OCI-M1 (cell line): ENCODE measurements at places on chromosomes 13 and 19.

GRCh38 chr13:106681997-106682396, 114.1 kb upstream of the ARGLU1 start:
- no peak for DNase-seq

DNA sequence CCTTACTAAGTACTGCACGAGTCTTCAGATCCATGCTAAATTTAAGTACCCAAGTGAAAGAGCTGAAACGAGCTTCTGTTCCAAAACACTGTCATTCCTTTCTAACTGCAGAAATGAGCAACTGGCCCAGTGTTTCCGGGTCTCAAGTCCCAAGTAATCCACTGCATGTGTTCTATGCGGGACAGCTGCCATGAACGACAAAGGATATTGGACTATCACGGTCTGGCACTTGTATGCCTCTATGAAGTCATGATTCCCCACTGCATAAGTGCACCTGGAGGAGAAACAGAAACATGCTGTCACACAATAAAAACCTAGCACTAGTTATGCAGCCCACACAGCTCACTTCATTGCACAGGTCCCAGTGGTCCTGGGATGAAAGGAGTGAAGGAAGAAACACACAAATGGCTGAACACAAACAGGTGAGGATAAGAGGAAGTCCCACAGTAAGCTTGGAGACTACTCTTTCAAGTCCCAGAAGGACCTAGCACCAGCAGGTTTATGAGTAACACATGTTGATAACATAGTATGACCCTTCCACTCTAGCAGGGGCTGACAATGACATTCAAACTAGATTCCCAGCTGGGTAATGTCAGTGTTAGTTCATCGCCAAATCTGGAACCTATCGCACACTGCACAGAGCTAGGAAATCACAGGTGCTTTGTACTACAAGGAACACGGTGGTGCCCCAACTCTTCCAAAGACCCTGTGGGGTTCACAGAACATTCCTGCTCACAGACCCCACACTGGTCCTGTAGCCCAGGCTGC, 11.3 kb downstream of the PCID2 start:
- no peak for DNase-seq

GRCh38 chr19:33747273-33747672, 49.4 kb upstream of the KCTD15 start:
- DNase-seq, result no peak

DNA sequence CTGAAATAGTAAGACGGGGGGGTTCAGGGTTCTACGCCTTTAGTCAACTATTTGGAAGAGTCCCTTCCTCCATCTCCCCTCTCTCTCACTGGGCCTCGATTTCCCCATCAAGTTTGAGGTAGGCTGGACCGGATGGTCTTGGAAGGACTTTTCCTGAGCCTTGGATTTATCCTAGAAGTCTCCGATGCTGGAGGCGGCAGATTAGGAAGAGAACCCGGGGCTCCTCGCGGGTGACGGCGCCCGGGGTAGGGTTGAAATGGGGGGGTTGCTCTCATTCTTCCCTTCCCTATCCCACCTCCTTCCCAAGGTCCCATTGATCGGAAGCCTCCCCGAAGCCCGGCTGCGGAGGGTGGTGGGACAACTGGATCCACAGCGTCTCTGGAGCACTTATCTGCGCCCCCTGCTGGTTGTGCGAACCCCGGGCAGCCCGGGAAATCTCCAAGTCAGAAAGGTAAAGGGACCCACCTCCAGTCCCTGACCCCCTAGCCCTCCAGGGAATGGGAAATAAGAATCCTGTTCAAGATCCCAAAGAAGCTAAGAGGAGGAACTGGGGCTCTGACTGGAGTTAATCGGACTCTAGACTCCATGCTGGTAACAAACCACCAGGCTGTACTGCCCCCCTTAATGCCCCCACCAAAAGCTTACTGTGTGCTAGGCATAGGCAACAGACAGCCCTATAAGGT, 781 bp downstream of the QPCTL start:
- DNase-seq, result peak; percentile 86

DNA sequence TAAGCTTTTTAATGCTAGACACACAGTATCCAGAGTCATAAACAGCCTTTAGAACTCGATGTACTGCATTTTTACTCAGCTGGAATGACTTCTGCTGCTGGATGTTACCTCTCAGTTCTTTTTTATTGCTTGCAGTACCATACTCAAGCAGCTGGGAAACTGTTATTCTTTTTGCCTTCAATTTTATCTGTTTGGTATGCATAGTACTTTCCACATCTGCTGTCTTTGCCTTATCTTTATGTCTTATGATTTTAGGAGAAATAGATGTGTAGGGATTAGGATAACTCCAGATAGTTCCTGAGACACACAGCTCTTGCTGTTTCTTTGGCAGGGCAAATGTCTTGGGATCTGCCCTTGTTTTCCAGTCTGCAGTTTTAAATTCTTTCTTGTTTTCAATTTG, 31.5 kb downstream of the TEX30 start:
- peak; percentile 76 for DNase-seq

GRCh38 chr19:12777217-12778016, 2.1 kb upstream of the HOOK2 start:
- peak; percentile 81 for DNase-seq

DNA sequence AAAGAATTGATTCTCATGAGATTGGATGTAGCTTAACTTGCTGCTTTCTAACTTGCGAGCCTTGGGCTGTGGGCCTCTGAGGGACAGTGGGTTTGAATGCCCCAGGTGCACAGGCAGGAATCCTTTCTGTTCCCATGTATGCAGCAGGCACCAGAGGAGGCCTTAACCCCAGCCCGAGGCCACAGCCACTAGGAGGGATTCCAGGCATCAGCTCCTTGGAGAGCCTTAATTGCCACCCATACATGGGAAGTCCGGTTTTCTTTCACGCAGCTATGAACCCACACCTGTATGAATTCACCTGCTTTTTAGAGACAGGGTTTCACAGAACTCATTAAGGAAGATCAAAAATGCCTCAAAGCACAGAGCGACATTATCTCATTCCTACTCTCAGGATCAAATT, 117.9 kb downstream of the CRYL1 start:
- DNase-seq, result no peak

DNA sequence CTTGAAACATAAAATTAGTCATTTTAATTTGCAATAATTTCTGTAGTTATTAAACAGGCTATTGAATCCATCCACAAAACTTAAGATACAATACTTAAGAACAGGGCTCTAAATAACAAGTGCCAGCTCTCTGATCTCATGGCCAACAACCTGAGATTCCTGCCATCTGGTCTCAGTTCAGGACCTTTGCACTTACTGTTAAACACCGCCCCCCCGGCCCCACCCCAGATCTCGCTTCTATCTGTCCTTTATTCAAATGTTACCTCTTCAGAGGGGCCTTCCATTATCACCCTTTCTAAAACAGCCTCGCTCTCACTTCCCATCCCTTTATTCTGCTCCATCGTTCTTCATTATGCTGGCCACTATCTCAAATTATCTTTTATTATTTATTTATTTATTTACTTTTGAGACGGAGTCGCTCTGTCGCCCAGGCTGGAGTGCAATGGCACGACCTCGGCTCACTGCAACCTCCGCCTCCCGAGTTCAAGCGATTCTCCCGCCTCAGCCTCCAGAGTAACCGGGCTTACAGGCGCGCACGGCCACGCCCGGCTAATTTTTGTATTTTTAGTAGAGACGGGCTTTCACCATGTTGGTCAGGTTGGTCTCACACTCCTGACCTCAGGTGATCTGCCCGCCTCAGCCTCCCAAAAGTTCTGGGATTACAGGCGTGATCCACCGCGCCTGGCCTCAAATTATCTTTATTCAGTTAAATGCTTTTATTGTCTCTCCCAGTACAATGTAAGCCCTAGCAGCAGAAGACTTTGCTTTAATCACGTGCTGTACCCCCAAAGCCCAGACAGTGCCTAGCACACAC, 838 bp upstream of the SNRNP70 start:
- DNase-seq, result no peak

DNA sequence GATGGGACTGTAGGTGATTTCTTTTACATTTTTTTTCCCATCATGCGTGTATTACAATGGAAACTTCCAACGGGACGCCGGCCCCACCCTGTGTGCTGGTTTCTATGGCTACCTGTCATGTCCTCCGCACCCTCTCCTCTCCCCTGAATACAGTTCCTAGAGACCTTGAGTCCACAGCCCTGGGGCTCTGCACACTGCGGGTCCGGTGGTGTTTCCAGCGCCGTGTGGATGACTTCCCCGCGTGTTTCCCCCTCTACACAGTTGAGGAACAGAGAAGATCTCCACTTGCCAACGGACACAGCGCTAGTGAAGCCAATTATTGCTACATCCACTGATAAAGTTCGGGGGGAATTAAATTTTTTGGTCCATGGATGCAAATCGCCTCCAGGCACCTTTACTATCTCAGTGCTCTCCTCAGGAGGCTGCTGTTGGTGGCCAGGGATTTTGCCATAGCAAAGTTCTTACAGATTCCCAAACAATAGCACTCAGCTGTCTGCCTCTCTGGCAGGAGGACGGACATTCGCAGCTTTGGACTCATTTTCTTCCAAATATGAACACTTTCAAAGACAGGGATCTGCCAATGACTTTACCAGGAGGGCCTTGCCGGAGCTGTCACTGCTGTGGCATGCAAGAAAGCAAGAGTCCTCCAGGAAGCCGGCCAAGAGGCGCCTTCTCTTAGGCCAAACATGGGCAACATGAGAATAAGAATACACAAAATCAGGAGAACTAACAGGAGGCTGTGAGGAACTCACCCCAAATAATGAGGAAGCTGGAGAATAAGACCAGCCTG, 39.3 kb upstream of the GAS6 start:
- DNase-seq, result no peak

- no peak for DNase-seq
Measured at GRCh38 chr13:71360041-71360440, 507.0 kb downstream of the DACH1 start.

DNA sequence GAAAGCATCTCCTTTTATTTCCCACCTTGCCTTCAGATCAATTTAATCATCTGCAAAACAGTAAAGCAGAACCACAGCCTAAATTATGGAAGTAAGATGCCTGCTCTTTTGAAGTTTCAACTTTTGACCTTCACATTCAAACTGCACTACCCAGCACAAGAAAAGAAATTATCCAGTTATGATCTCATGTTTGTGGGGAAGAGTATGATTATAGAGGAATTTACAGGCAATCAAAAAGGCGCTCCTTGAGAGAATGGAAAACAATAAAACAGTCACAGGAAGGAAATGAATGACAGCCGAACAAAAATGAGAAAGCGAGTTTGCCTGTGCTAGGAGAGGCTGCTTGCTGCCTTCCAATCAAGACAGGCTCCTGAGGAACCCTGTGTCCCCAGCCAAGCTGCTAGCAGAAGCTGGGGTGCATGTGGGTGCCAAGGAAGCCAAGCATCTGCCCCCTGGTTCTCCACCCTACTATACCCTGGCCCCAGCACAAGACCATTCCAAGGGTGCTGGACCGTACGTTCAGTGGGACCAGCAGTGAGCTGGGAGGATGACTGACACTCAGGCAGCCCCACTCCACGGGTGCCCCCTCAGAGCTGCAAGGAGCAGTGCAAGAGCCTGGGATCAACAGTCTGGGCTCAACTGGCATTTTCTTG, 47.8 kb downstream of the PEPD start:
- DNase-seq, result no peak

- peak; percentile 99 for DNase-seq
Measured at GRCh38 chr19:53161123-53161522, 2.3 kb upstream of the ZNF347 start.

GRCh38 chr19:30153326-30154210, 211.5 kb downstream of the URI1 start:
- DNase-seq, result no peak

DNA sequence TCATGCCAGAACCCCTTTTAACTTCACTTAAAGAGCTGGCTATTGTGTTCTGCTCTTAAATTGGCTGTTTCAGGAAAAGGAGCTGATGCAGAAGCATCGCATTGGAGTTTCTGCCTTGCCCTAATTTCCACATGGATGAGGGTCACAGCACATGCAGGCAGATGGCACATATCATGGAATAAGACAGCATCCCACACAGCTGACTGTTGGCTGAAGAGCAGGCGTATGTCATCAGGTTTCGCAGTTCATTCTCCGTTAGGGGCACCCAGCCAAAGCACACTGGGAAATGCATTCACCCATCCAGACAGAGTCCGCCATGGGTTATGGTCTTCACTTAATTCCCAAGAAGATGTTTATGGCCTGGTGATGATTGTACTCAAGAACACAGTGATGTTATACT, 572.5 kb downstream of the LIG4 start:
- no peak for DNase-seq

GRCh38 chr13:26710166-26710565, 50.4 kb downstream of the GPR12 start:
- no peak for DNase-seq

GRCh38 chr19:16325641-16326400, 1.2 kb downstream of the KLF2 start:
- no peak for DNase-seq

DNA sequence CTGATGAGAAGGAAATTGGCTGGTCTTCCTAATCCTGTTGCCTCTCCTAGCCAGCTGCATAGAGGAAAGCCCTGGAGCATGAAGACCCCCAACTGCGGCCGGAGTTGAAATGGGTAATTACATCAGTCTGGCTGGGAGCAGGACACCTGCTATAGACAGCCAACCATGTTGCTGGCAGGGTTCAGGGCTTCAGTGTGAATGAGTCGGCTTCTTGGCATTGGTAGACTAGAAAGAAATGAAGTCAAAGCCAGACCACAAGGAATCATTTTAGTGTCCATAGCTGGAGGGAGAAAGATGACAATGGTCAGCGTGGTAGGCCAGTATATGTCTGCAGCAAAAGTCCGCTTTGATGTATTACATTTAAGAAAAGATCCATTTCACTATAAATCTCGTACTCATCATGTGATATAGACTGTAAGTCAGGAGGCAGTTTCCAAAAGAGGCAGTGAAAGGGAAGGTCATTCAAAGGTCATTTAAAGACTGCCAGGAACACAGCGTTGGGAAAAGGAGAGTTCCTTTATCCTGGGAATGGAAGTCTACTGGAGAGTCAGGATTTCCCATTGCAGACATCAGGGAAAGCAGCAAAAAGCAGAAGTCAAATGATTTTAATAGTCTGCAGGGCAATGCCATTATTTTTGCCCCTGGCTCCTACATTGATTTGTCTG, 262.7 kb downstream of the DNAJC15 start:
- DNase-seq, result no peak

GRCh38 chr13:56886398-56886797, 254.3 kb upstream of the PRR20A start:
- no peak for DNase-seq

GRCh38 chr13:50866817-50867636, 23.5 kb upstream of the DLEU7 start:
- DNase-seq, result no peak

GRCh38 chr19:1182727-1183126, 8.7 kb upstream of the SBNO2 start:
- DNase-seq, result no peak

DNA sequence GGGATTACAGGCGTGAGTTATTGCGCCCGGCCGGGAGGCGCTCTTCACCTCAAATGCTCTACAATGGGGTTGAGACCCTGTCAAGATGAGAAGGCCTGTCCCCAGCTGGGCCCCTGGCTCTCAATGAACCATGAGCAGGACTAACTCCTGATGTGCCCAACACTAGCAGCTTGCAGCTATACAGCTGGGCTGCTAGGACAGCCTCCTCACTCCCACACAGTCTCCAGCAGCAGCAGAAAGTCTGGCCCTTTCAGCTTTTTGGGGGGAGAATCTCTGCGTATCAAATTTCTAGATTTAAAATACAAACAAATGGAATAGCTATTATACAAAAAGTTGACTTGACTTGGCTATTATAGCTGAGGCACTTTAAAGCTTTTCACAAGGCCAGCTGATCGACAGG, 30.2 kb downstream of the TMTC4 start:
- no peak for DNase-seq
